ENCODE measurements at places on chromosomes 16 and 17.

GRCh38 chr17:58187675-58188074 lies 4.9 kb upstream of the EPX start:
- DNase-seq, result no peak

- DNase-seq, result peak; percentile 38
These were observed 7.4 kb downstream of the NDRG4 start for GRCh38 chr16:58507195-58507962.

DNA sequence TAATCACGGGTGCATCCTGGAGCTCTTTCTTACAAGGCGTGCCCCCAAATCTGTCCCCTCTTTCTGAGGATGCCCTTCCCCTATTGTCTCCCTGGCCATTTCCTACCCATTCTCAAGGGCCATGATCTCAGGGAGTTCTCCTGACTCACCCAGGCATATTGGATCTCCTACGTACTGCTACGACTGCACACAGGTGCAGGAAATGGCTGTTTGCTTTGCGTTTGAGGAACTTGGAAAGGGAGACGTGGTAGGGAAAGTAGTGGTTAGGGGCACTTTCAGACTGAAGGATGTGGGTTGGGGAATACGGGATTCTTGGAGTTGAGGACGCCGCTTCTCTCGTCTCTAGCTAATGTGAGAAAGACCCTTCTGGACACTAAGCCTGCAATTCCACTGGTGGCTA lies 18.7 kb upstream of the MEOX1 start:
- no peak for DNase-seq

GRCh38 chr16:6967796-6968320 lies 364.8 kb upstream of the RBFOX1 start:
- DNase-seq, result no peak

- DNase-seq, result no peak
These were observed 107.7 kb downstream of the SEC14L1 start for GRCh38 chr17:77248216-77249114.

DNA sequence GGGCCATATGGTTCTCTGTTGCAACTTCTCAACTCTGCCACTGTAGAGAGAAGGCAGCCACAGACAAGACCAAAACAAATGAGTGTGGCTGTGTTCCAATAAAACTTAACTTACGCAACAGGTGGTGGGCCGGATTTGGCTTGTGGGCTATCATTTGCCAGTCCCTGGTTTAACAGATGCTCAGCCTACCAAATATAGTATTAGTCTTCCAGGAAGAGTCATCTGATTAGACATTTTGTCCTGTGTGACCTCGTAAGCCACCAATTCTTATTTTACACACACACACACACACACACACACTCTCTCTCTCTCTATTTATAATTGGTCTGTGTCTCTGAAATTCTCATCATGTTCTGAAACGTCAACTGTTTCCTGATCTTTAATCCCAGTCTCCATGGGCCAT lies 245.9 kb downstream of the XYLT1 start:
- peak; percentile 64 for DNase-seq

GRCh38 chr16:54649876-54650275 lies 280.8 kb upstream of the IRX5 start:
- DNase-seq, result no peak

DNA sequence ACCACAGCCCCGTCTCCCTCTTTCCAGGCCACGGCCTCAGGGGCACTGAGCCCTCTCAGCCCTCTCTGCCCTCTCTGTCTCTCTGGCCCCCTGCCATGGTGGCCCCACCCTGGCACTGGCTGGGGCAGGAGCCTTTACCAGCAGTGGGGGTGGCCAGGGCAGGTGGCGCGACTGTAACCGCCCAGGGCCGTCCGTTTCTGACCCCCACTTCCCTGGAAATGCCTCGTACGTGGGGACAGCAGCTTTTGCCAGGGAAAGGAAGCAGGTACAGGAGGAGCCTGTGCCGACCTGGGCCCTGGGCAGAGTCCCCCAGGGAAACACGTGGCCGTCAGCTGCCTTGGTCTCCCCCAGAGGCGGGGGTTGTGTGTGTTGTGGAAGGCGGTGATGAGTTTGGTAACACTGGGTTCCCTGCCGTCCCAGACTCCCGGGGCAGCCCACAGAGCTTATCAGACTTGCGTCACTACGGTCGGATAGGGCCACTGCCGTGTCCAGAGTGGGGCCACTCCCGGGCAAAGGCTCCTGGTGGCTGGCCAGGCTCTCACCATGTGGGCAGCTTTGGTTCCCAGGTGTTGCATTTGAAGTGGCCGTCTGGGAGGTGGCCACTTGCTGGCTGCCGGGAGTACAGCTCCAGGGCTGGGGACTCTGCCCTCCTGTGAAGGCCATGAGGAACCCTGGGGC lies 249.3 kb upstream of the CIBAR2 start:
- no peak for DNase-seq

- DNase-seq, result no peak
These were observed 594.4 kb downstream of the TOX3 start for GRCh38 chr16:51952500-51952899.

- no peak for DNase-seq
These were observed 9.8 kb upstream of the JUP start for GRCh38 chr17:41796121-41796895.

- no peak for DNase-seq
These were observed 457.0 kb upstream of the CDH5 start for GRCh38 chr16:65909310-65910050.

DNA sequence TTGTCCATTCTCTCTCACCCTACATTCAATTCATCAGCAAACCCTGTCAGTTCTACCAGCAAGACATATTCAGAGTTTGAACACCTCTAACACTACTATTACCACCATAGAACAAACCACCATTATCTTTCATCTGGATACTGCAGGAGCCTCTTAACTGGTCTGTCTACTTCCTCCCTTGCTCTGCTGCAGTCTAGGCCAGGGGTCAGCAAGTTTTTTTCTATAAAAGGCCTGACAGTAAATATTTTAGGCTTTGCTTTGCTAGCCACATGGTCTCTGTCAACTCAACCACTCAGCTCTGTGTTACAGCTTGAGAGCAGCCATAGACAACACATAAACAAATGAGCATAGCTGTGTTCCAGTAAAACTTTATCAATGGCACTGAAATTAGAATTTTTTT lies 13.8 kb downstream of the KCTD19 start:
- DNase-seq, result no peak

DNA sequence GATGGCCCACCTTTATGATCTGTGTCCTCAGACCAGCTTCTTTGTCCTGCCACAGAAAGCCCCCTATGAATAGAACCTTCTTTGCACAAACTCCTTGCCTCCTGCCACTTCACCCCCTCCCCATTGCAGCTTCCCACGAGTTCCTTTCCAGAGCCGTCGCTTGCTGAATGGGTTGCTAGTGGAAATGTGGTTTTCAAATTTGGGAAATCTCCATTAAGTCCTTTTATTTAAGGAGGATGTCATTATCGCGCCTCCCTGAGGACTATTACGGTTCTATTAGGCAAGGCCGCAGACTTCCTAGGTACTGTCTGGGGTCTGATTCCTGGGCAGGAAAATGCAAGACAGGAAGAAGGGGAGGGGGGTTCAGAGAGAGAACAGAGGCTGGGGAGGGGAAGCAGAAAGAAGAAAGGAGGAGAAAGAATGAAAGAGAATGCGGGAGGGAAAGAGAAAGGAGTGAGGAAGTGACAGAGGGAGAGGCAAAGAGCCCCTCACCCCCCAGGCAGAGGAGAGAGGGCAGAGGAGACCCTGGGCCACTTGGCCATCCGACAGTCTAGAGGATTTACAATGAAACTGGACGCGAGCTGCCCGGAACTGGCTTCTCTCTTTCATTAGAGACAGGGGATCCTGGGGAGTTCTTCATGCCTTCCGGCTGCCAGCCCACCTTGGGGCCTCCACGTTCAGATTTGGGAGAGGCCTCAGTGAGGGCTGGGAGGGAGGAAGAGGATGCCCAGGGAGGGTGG lies 31.7 kb upstream of the ETV4 start:
- no peak for DNase-seq

- no peak for DNase-seq
These were observed 20.6 kb downstream of the VPS53 start for GRCh38 chr17:693791-694638.

DNA sequence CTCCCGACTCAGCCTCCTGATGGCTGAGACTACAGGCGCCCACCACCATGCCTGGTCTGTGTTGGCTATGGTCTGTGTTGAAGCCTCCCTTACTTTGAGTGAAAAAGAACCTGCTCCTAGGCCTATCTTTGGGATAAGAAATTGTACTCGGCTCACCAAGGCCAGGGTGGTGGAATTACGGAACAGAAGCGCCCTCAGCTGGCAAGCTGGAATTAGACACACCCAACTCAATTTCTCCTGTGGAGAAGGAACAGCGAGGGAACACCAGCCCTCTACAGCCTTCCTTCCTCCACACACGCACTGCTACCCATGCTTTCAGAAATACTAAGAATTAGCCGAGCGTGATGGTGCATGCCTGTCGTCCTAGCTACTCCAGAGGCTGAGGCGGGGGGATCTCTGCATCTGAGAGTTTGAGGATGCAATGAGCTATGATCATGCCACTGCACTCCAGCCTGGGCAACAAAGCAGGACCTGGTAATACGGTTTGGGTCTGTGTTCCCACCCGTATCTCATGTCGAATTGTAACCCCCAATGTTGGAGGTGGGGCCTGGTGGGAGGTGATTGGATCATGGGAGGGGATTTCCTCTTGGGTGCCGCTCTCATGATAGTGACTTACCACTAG lies 40.1 kb upstream of the RBBP6 start:
- no peak for DNase-seq

DNA sequence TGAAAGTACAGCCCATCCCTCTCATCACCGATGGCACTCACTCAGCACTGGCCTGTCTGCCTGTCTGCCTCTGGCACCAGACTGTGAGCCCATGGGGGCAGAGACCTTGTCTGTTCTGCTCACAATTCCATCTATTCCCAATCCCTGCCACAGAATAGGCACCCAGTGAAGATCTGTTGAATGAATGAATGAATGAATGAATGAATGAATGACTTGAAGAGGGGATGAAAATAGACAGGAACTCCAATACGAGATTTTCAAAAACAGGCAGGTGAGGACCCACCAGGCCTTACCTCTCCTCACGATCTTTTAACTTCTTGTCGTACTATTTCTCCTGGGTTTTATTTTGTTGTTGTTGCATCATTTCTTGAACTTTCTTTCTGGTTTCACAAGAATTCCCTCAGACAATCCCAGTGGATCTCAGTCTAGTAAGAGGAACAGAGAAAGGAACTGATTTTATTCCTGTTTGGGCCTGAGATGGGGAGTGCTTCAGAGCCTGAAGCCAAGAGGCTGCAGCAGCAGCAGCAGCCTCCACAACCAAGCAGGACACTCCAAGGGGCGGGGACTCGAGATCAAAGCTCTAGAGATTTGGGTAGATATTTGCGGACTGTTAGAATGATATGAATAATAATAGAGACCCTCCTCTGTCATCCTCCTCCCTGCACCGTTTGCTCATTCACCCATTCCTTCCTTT lies 17.7 kb downstream of the KRT9 start:
- DNase-seq, result no peak

DNA sequence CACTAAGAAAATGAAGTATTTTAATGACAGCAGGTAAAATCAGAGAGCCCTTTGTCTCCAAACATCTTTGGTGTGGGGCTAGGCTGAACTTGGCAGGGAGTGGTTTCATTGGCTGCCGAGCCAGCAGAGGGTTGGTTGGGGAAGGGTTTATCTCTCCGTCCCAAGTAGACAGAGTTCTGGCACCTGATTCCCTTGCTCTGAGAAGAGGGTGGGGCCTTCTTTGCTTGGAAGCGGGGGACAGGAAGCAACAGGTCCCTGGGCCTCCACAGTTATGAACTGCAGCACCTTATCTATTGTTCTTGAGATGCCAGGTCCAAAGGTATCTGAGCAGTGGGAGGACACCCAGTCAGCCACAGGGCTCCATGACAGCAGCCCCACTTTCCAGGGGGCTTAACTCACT lies 12.3 kb upstream of the CDH1 start:
- DNase-seq, result no peak

All from right forelimb (tissue), 1 donor.